ENCODE measurements at places on chromosomes 3 and 15.

- no peak for DNase-seq
Observed at GRCh38 chr15:88725305-88726210, 77.7 kb upstream of the ACAN start.

GRCh38 chr15:61794276-61794675 lies 266.0 kb downstream of the VPS13C start:
- no peak for DNase-seq

- no peak for DNase-seq
Observed at GRCh38 chr3:114104414-114104813, 47.9 kb downstream of the QTRT2 start.

DNA sequence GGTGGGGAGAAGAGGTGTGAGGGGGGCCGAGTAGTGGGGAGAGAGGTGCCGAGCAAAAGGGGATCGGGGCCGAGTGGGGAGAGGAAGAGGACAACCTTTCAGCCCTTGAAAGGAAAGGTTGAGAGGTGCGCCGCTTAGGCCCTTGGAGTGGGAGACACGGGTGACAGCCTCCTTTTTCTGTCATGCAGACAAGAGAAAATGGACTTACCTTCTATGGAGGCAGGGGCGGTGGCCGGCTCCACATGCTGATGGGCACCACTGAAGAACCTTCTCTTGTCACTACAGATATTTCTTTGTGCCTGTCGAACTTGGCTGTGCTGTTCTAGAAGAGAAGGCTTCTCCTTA lies 421 bp downstream of the KLHL18 start:
- no peak for DNase-seq

DNA sequence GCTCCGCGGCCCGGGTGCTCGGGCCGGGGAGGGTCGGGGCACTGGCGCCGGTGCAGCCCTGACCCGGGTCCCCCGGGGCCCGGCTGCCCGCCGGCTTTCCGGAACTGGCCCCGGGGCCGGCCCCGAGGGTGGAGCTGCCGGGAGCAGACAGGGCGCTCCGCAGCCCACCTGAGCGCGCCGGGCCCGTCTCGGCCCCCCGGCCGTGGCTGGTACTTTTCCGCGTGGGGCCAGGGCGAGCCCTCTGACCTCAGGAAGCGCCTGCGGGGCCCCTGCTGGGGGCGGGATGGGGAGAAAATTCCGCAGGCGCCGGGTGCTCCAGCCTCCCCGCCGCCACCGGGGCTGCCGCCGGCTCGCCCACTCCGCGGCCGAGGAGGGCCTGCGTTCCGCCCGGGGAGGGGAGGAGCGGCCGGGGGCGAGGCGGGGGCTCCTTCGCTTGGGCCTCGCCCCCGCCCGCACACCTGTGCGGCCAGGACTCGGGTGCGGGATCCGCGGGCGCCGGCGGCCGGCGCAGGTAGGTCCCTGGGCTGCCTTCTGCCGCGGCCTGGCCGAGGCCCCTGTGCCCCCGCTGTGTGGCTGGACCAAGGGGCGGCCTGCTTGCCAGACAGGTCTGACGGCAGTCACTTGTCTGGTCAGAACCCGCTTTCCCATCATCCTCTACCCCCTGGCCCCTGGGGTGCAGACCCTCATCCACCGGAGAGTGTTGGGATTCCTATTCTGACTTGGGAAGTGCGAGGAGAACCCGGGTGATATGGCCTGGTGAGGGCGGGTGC lies 3.5 kb downstream of the FURIN start:
- no peak for DNase-seq

GRCh38 chr3:103048068-103048722 lies 613.4 kb downstream of the ZPLD1 start:
- DNase-seq = no peak

- no peak for DNase-seq
Observed at GRCh38 chr3:154728285-154728684, 298.3 kb upstream of the GPR149 start.

GRCh38 chr3:185188816-185189215 lies 36.0 kb upstream of the C3orf70 start:
- no peak for DNase-seq

DNA sequence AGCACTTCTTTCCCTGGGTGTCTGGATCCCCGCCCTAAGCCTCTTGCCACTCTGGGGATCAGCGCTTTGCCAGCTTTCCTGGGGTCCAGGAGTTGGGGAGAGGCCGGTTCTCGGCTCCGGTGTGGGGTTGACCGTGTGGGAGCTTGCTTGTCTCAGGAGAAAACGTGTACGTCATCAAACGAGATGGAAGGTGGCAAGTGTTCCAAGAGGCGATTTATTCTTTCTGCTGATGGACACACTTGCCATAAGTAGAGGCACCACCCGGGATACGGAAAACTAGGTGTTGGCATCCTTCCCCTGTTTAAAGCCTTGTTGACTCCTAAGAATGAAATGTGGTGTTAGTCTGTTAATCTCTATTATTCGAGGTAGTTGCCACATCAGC lies 295 bp downstream of the ZWILCH start:
- DNase-seq = no peak

- no peak for DNase-seq
Observed at GRCh38 chr3:157475921-157476414, 27.2 kb downstream of the VEPH1 start.

GRCh38 chr15:76470691-76471090 lies 134.1 kb downstream of the ISL2 start:
- no peak for DNase-seq

DNA sequence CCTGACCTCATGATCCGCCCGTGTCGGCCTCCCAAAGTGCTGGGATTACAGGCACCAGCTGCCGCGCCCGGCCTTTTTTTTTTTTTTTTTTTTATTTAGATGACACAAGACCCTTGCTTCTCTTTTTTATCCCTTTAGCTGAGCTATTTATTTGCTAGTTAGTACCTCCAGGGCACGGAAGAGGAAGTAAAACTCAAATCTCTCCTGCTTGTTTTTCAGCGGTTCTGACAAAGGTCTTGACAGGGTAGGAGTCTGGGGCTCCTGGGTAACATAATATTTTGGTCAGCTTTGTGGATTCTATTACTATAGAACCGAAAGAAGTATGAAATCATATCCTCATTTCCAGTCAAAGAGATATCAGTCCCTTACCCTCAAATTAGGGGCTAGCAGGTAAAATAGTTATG lies 44.0 kb upstream of the ETV5 start:
- no peak for DNase-seq

DNA sequence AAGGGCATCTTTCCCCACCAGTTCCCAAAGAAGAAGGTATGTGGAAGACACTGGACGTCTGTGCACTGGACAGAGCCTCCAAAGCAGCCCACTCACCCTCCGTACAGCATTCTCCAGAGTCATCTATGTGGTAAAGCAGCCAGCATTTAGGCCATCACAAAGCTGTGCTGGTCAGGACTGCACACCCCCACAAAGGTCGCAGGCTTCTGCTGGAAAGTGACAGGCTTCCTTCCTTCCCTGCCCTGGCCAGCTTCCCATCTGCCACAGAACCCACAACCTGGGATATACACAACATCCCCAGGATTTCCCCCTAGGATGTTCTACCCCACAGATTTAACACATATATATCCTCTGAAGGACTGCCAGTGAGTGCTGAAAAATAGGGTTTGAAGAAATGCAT lies 64.6 kb upstream of the GALNT15 start:
- DNase-seq = no peak

DNA sequence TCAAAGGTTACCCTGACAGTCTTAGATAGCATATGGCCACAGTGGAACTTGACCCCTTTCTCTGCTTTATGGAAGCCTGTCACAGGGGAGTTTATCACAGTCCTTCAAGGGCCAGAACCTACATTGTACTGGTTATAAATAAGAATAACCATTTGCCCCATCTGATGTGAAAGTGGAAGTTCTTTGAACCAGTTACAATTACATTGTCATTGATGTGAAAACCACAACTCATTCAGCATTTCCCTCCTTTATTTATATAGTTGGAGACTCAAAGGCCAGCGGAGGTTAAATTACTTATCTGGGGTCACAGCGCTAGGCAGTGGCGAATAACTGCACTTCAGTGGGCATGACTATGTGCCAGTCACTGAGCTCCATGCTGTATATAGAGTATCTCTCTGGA lies 60.5 kb upstream of the TBC1D5 start:
- DNase-seq = no peak

- DNase-seq = no peak
Observed at GRCh38 chr15:52870015-52870414, 79.9 kb upstream of the ONECUT1 start.

- no peak for DNase-seq
Observed at GRCh38 chr3:173021547-173022185, 119.4 kb downstream of the SPATA16 start.

DNA sequence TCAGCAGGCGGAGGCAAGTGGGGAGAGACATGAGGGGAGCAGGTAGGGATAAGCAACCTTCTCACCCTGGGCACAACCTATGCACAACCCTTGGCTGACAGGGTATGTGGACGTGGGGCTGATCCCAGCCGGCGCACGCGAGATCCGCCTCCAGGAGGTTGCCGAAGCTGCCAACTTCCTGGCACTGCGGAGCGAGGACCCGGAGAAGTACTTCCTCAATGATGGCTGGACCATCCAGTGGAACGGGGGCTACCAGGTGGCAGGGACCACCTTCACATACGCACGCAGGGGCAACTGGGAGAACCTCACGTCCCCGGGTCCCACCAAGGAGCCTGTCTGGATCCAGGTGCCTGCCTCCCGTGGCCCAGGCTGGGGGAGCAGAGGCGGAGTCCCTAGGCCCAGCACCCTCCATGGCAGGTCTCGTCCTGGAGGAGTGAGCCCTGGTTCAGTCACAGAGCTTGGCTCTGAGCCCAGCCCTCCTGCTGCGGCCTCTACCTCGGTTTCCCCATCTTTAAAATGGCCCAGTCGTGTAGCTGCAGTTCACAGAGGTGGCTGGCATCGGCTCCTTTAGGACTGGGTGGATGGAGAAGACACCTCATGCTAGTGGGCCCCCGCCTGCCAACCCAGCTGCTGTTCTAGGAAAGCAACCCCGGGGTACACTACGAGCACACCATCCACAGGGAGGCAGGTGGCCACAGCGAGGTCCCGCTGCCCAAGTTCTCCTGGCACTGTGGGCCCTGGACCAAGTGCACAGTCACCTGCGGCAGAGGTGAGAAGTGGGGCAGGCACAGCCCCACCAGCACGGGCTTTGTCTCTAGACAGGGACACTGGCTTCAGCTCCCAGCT lies 96.0 kb downstream of the TBC1D2B start:
- no peak for DNase-seq

GRCh38 chr3:196458063-196458462 lies 25.8 kb upstream of the UBXN7 start:
- DNase-seq = no peak

- DNase-seq = peak; percentile 23
Observed at GRCh38 chr3:187066228-187066995, 72.9 kb downstream of the RPL39L start.

GRCh38 chr15:44545913-44546802 lies 9.2 kb downstream of the EIF3J start:
- peak; percentile 28 for DNase-seq

DNA sequence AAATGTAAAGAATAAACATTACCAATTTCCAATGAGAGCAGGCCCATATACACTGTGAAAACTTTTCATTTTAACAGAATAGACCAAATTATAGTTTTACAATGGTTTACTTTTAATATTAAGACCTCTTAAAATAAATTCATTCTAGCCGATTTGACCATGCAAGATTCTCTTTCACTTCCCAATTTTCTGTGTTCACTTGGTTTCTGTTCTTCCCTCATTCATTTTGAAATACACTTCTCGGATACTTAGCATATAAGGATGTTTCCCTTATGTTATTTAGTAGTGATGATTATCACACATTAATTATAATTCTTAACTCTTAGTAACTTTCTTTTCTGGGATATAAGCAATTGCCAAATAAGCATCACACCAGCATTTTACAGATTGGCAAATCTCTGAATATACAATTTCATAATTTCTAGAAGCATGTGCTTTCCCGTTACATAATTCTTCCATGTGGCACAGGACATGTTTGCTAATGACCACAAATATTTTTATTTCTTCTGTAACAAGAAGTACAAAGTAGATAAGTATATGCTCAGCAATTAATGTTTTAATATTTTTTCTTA lies 13.9 kb downstream of the OR5H15 start:
- no peak for DNase-seq

DNA sequence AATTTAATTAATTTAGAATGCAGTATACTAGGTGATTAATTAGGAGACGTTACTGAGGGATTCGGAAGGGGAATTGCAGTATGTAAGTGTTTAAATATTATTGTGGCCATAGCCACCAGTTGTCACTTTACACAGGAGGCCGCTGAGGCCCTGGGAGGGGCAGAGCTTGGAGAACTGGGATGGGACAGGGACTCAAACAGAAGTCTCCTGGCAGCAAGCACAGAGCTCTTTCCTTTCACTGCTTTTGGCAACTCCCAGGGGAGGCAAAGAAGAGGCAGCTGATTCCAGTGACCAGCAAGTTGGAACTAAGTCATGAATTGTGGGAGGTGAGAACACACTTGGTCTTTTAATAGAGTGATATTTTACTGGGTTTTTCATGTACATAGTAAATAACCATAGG lies 248.6 kb downstream of the RPLP1 start:
- DNase-seq = no peak

GRCh38 chr3:147940405-147941193 lies 531.4 kb downstream of the ZIC1 start:
- DNase-seq = no peak

DNA sequence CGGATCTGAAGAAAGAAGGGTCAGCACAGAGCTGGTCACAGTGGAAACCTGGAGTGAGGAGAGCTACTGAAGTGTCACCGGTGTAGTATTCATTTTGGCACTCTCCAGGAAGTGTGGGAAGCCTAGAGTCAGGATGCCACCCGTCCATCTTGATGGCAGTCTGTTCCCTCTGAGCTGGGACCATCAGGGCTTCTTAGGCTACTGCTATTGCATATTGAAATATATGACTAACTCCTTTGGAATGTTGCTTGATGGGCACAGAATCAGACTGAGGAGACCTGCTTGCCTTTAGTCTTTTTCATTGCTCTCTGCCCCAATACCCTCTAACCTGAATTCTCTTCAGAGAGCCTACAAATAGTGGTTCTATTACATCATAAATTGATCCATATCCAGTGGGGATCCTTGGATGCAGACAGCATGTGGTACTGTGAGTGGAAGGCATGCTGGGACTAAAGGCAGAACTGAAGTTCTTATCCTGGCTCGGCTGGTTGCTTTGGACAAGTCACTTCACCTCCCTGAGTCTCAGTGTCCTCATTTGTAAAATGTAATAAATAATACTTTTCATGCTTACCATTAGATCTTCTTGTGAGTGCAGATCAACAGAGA lies 143.5 kb downstream of the PDE8A start:
- DNase-seq = no peak

- DNase-seq = no peak
Observed at GRCh38 chr15:89293012-89293411, 41.6 kb downstream of the POLG start.
